ENCODE measurements at places on chromosomes 2 and 18.

DNA sequence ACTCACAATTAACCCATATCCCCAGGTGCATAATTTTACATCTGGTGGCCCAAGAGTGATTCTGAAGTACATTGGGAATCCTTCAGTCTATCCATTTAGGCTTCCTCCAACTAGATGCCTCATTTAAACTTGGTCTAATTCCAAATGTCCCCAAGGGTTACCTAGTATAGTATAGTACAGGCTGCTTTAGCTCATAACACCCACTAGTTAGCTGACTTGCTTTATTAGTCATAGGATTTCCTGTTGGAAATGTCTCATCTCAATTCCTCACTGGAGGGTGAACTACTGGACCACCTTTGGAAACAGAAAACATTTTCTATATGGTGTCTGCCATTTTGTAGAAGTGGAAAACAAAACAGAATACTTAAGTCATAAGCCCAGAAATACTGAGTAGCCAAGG, 202.5 kb upstream of the SESTD1 start:
- DNase-seq, result no peak

GRCh38 chr2:15640261-15640711, 48.6 kb downstream of the DDX1 start:
- no peak for DNase-seq

GRCh38 chr2:46735730-46736493, 179.7 kb downstream of the MCFD2 start:
- no peak for DNase-seq

GRCh38 chr2:262117-262516, 1.7 kb downstream of the SH3YL1 start:
- DNase-seq, result no peak

DNA sequence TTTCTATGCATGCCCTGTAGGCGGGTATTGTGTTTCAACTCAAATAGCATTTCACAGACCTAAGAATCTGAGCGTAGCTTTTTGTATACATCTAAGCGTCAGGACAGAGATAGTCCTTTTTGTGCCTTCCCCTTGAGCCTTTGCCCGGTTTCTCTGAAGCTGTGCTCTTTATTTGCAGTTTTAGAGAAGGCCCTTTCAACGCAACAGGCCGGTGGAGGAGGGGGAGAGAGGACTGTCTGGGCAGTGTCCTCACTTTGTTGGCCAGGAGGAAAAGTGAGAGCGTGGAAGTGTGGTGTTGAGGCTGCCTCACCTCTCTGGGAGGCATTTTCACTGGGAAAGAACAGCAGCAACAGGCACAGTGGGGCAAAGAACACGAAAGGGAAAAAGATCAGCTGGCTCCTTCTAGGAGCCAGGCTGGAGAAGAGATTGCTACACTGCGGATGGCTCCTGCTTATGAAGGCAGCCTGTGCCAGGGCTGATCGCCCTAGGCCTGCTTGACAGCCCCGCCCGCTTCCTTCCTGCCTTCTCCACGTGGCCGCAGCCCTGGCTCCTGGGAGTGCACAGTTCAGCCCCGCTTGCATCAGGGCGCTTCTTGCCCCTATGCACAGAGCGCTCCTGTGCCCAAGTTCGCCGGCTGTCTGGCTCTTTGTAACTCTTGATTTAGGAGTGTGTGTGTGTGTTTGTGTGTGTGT, 195.6 kb upstream of the POU3F3 start:
- DNase-seq, result no peak

GRCh38 chr2:135093193-135093592, 41.1 kb downstream of the RAB3GAP1 start:
- no peak for DNase-seq

GRCh38 chr2:118604371-118604770, 243.1 kb downstream of the EN1 start:
- DNase-seq, result no peak

DNA sequence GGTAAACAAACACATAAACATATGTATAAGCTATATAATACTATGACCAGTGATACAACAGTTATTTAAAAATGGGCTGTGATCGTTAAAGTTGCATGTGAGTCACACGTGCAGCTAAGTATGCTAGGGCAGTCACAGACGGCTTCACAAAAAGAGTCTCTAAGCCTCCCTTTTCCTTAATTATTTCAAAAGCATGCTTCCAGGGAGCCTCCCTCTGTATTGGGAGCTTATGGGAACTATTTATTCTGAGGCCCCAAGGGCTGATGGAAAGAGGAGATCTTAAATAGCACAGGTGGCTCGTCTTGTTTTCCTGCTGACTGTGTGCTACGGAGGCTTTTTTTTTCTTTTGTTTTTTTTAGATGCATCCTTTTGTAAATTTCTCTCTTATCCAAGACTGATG, 94.3 kb downstream of the ADCYAP1 start:
- DNase-seq, result no peak

DNA sequence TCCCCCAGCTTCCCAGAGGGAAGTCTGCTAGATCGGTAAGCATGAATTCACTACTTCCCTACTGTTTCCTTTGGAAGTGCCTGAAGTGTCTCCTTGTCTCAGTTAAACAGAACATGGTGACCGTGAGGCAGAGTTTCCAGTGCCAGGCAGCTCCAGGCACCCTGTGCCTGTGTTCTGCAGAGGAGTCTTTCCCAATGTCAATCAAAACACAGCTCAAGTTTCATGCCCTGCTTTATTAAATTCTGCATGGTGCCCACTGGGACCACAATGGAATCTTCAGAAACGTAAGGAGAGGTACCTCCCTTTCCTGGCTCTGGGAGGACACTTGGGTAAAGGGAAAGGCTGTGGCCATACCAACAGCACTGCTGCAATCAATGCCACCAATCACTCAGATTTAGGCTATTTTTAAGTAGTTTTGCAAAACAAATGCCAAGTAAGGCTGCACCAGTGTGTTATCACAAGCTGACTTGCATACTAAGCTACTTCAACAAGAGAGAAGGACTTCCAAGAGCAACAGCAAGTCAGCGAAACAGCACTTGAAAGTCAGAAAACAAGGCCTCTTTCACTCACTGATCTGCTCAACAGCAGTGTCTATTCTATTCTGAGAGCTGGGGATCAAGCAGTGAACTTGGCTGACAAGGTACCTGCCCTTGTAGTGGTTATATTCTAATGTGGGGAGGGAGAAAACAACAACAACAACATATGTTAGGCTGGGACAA, 14.9 kb downstream of the LPIN2 start:
- no peak for DNase-seq

GRCh38 chr2:198137733-198138132, 333.3 kb downstream of the PLCL1 start:
- no peak for DNase-seq
